ENCODE measurements at places on chromosomes 4 and X.
A peak's percentile ranks its signal among the peaks of the same experiment; 100 is the strongest.

DNA sequence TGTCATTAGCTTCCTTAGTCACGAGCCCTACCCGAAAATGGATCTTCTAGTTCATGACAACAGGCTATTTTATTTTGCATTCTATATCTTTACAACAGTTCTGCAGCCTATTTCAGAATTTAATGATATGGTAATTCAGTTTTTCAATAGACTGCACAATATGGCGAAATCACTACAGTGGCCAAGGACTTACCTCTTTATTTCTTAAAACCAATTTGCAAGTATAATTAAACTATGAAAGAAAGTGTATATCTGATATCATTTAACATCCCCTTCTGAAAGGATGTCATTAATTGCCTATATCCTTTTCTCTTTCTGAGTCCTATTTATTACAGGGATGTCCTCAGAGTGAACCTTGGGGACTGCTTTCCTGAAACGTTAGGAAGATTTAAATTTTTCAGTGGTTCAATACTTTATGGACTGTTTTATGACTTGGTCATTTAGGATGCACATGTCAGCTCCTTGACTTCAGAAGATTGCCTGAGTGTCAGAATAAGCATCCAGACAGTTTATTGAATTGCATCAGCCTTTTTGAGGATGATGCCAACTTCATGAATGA, 190.8 kb upstream of the GEMIN8 start:
- no peak for DNase-seq

- no peak for DNase-seq
Measured at GRCh38 chr4:33160126-33160525, 2440.0 kb downstream of the PCDH7 start.

DNA sequence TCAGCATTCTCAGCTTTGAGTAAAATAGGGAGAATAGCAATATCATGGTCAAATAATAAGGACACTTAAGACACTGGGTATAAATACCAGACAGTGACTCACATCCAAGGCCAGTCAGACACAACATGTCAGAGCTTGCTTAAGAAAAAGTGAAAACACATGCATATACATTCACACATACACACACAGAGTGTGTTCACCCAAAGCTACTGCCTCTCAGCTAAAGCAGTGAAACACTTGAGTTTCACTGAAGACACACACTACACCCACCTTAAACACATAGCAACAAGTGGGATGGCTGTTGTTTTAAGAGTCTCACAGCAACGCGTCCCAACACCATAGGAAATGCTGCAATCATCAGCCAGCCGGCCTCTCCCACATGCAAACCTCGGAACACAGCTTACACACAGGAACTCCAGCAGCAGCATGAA, 14.4 kb downstream of the SHROOM4 start:
- DNase-seq = no peak

GRCh38 chrX:13015536-13016236, 28.7 kb downstream of the FAM9C start:
- no peak for DNase-seq

GRCh38 chr4:8745005-8745790, 126.4 kb downstream of the HMX1 start:
- DNase-seq = no peak

DNA sequence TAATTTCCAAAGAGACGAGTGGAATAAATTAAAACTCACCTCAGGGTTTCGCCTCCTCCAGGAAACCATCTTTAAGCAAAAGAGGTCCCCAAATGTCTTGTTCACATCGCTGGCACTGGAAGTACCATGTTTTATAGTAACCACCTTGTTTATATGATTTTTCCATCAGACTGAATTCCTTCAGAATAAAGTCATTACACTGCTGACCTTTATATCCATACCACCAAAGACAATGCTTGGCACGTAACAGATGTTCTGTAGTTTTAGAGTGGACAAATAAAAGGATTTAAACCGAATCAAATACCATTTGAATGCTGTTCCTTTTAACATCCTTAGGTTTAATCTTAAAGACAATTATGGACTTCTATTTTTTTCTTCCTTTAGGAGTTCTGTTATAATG, 4.7 kb downstream of the NUDT6 start:
- DNase-seq = no peak

DNA sequence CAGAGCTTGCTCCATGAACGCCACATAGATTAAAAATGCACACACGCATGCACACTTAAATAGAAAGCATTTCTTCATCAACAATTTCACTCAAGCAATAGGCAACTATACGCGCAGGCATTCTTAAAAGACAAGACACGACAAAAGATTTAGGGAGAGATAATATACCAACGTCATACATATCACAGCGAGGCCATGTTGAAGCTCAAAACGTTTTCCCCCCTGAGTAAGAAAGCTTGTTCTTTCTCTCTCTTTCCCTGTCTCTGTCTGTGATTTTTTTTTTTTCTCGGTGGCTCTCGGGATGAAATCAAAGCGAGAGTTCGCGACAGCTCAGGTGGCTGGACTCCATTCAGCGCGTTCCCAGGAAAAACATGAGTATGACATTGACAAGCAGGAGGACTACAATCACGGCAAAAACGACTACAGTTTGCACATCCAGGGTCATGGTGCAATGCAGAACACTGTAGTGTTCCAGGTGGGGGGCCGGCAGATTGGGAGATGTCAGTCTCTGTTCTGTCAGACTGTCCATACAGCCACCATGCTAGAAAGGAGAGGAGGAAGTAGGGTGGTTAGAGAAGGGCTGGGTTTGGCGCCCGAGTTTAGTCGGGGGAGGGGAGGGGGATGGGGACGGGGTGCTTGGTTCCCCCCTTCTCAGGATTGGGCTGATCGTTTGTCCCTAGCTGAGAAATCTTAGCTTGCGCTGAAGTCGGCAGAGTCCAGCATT, 30.7 kb downstream of the ARHGEF9 start:
- no peak for DNase-seq

- DNase-seq = no peak
Measured at GRCh38 chr4:2341911-2342652, 76.4 kb downstream of the ZFYVE28 start.

DNA sequence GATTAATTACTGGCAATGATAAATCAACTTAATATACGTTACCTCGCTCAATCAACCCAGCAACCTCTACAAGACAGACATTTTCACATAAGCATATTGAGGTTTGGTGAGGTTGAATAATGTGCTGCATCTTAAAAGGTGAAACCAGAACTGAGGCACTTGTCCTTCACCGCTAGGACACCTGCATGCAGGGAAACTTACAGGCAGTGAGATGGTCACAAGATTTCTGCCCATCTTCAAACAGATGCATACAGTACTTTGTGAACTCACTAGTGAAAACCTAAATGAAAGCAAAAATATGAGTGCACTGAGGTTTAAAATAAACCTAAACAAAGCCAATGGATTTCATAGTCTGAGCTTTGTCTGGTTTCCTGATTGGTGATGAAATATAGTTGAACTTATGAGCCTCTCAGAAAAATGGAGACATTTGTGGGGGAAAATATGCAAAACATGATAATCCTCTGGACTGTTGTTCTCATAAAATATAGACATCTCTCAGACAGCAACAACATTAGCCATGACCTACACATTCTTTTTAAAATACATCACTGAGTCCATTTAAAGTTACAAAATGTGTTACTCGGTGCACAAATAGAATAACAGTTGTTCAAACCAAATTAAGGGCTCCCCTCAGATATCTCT, 20.9 kb upstream of the PRSS12 start:
- no peak for DNase-seq

DNA sequence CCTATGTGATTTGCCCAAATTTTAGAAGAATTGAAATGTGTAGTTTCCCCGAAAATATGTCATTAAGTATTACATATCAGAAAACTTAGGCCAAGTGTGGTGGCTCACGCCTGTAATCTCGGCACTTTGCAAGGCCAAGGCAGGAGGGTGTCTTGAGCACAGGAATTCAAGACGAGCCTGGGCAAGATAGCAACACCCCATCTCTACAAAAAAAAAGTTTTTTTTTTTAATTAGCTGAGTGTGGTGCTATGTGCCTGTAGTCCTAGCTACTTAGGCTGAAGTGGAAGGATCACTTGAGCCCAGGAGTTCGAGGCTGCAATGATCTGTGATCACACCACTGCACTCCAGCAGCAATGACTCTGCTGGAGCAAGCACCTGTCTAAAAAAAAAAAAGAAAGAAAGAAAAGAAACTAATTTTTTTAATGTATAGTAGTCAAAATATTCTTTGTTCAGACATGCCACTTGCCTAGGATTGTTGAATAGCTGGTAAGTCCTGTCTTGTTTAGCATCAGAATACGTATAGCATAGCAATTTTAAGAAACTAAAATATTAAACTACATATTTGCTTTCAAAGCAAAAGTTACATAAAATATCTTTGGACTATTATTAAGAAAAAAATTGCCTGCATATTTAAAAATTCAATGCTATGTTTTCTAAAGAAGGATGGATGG, 40.1 kb upstream of the GAB1 start:
- no peak for DNase-seq

DNA sequence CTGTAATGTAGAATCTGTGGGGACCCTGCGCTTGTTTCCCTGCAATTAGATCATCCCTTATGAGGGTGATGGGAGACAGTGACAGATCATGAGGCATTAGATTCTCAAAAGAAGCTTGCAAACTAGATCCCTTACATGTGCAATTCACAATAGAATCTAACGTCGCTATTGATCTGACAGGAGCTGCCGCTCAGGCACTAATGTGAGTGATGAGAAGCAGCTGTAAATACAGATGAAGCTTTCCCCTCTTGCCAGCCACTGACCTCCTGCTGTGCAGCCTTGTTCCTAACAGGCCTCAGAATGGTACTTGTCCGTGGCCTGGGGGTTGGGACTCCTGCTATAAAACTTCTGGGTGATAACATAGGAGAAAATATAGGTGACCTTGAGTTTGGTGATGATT, 1076.8 kb downstream of the PDHA2 start:
- peak; percentile 15 for DNase-seq

GRCh38 chrX:136667446-136668168, 19.6 kb downstream of the CD40LG start:
- DNase-seq = no peak

GRCh38 chr4:81472281-81473182, 825 bp upstream of the RASGEF1B start:
- peak; percentile 23 for DNase-seq

DNA sequence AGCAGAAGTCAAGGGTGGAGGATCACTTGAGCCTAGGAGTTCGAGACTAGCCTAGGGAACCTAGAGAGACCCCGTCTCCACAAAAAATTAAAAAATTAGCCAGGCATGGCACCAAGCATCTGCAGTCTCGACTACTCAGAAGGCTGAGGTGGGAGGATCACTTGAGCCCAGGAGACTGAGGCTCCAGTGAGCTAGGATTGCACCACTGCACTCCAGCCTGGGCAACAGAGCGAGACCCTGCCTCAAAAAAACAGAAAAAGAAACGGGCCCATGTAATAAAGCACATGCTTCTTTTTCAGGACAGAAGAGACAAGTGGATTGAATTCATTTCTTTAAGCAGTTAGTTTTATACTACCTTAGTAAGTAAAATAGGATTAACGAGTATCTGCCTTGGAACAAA, 42.0 kb downstream of the ELOVL6 start:
- no peak for DNase-seq
